ENCODE measurements at places on chromosomes 12 and 14.
A peak's percentile ranks its signal among the peaks of the same experiment; 100 is the strongest.

- H3K4me3 ChIP-seq, result no peak overlapping the region
- peaks cover 4% of the 10 kb centered on the region for H3K4me1 ChIP-seq
Measured at GRCh38 chr12:130281153-130281799, 56.4 kb upstream of the PIWIL1 start.

DNA sequence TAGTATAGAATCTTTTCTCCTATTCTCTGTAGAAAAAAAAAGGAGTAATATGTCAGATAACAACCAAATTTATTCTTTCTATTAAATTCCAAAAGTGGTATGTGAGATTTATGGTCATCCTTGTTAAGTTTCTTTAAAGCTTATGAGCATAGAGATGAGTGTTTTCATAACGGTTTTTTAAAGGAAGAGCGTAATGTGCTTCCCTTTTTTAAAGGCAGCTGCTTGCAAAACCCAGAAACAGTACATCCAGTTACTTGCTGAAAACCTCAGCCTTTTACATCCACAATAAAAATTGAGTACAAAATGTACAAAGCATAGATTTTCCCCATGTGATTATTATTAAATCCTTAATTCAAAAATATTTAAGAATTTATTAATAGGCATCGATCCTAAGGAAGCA lies 53.6 kb upstream of the CD163 start:
- no peak for DNase-seq
- no peak overlapping the region for H3K27ac ChIP-seq
- no peaks in the 10 kb centered on the region for H3K36me3 ChIP-seq
- H3K4me1 ChIP-seq, result no peaks in the 10 kb centered on the region

DNA sequence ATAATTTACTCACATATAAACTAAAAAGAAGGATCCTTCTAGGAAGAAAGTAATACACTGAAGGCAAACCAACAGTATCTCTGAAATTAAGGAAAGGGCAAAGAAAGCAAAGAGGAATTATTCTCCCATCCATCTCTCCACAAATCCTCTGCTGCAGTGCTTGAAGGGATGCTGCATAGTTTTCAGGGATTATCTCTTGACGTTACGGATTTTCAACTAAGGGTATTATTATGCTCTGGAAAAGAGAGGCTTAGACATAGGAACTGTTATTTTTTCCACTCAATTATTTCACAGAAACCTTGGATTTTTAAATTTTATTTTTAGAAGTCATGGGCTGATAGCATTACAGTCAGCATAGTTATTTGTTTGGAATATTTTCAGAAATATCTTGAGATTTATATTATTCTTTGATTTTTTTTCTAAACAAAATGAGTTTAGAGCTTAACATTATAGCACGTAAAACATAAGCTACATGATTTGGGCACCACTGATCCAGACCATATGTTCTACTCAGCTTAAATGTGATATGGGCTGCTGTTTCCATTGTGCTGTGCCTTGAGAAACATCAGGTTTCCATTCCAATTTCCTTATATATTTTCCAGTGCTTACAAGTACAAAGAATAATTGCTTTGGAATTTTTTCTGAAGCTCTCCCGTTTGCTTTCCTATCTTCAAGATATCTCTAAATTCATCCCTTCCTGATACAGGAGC lies 57.9 kb upstream of the DCN start:
- H3K27ac ChIP-seq, result no peak overlapping the region
- no peaks in the 10 kb centered on the region for H3K27me3 ChIP-seq
- DNase-seq, result no peak
- H3K4me1 ChIP-seq, result no peaks in the 10 kb centered on the region
- H3K4me3 ChIP-seq, result no peak overlapping the region

- H3K36me3 ChIP-seq, result no peaks in the 10 kb centered on the region
- DNase-seq, result no peak
- no peak overlapping the region for H3K27ac ChIP-seq
- no peaks in the 10 kb centered on the region for H3K27me3 ChIP-seq
- no peak overlapping the region for H3K4me3 ChIP-seq
Measured at GRCh38 chr12:125878483-125878882, 813.2 kb downstream of the AACS start.

- DNase-seq, result no peak
- H3K27me3 ChIP-seq, result no peaks in the 10 kb centered on the region
- H3K27ac ChIP-seq, result no peak overlapping the region
- H3K4me1 ChIP-seq, result no peaks in the 10 kb centered on the region
Measured at GRCh38 chr12:39830171-39830570, 210.6 kb upstream of the ABCD2 start.

DNA sequence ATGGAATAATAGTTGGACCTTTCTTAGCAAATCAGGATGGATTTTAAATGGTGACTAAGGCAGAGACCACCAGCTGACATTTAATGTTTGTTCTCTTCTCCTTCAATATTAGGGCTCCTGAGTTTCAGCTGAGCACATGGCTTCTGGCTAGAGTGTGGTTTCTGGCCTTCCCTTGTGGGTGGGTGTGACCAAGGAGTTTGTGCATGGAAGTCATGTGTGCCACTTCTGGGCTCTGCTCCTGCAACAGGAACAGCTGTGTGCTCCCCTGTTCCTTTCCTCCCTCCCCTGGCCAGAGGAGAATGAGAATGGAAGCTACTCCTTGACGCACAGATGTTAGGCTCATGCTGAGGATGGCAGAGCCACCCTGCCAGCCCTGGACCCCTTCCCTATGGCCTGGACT lies 44.2 kb downstream of the CCDC175 start:
- H3K27me3 ChIP-seq, result no peaks in the 10 kb centered on the region
- H3K27ac ChIP-seq, result no peak overlapping the region
- no peaks in the 10 kb centered on the region for H3K36me3 ChIP-seq
- no peaks in the 10 kb centered on the region for H3K4me1 ChIP-seq
- no peak overlapping the region for H3K4me3 ChIP-seq

GRCh38 chr12:938810-939209 lies 10.7 kb downstream of the RAD52 start:
- no peaks in the 10 kb centered on the region for H3K27me3 ChIP-seq
- H3K27ac ChIP-seq, result no peak overlapping the region
- no peak for DNase-seq
- H3K4me1 ChIP-seq, result no peaks in the 10 kb centered on the region
- peaks cover 24% of the 10 kb centered on the region for H3K36me3 ChIP-seq

- no peak for DNase-seq
- H3K27me3 ChIP-seq, result no peaks in the 10 kb centered on the region
- no peaks in the 10 kb centered on the region for H3K4me1 ChIP-seq
- peaks cover 10% of the 10 kb centered on the region for H3K36me3 ChIP-seq
- no peak overlapping the region for H3K4me3 ChIP-seq
Measured at GRCh38 chr14:73696466-73697400, 17.5 kb downstream of the PNMA1 start.

GRCh38 chr14:22319526-22320361 lies 269.3 kb downstream of the DAD1 start:
- H3K36me3 ChIP-seq, result no peaks in the 10 kb centered on the region
- H3K4me3 ChIP-seq, result no peak overlapping the region
- no peaks in the 10 kb centered on the region for H3K27me3 ChIP-seq

GRCh38 chr12:76250256-76250655 lies 98.0 kb downstream of the BBS10 start:
- no peak for DNase-seq
- H3K36me3 ChIP-seq, result no peaks in the 10 kb centered on the region
- no peak overlapping the region for H3K4me3 ChIP-seq
- H3K4me1 ChIP-seq, result no peaks in the 10 kb centered on the region

GRCh38 chr12:51335931-51336330 lies 10.5 kb downstream of the CELA1 start:
- no peaks in the 10 kb centered on the region for H3K36me3 ChIP-seq
- no peak for DNase-seq

DNA sequence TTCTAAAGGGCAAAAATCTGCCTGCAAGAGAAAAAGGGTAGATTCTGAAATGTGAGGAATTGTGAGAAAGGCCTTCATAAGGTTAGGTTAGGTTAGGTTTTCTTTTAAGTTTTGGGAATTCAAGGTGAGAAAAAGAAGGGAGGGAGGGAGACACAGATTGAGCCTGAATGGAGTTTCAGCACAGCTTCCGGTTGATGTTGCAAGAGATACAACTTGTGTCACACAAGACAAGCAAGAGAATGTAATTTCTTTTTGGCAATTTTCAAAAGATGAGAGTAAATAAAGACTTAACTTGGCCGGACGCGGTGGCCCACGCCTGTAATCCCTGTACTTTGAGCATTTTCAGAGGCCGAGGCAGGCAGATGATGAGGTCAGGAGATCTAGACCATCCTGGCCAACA lies 63.8 kb downstream of the CPSF2 start:
- no peaks in the 10 kb centered on the region for H3K36me3 ChIP-seq
- H3K4me3 ChIP-seq, result no peak overlapping the region
- no peak overlapping the region for H3K27ac ChIP-seq
- no peaks in the 10 kb centered on the region for H3K4me1 ChIP-seq

DNA sequence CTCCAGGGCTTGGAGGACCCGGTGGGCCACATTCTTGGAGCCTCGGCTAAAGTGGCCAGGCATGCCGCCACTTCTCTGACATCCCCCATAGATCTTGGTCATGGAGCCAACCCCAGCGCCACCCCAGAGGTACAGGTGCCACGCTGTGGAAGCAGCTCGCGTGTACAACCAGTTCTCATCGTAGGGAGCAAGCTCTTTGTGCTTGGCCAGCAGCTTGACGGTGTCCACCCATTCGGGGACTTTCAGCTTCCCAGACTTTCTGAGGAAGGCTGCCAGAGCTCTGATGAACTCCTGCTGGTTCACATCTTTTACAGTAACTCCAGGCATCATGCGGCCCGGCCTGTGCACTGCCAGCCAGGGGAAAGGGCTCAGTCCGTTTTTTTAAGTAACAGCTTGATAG lies 29.3 kb upstream of the EAPP start:
- no peak overlapping the region for H3K27ac ChIP-seq
- H3K36me3 ChIP-seq, result peaks cover 75% of the 10 kb centered on the region
- no peak for DNase-seq
- H3K27me3 ChIP-seq, result no peaks in the 10 kb centered on the region
- H3K4me3 ChIP-seq, result no peak overlapping the region

GRCh38 chr14:92934196-92935085 lies 11.5 kb downstream of the CHGA start:
- no peak for DNase-seq
- no peak overlapping the region for H3K4me3 ChIP-seq
- H3K4me1 ChIP-seq, result peaks cover 12% of the 10 kb centered on the region
- H3K27me3 ChIP-seq, result no peaks in the 10 kb centered on the region
- no peak overlapping the region for H3K27ac ChIP-seq
- peaks cover 81% of the 10 kb centered on the region for H3K36me3 ChIP-seq

DNA sequence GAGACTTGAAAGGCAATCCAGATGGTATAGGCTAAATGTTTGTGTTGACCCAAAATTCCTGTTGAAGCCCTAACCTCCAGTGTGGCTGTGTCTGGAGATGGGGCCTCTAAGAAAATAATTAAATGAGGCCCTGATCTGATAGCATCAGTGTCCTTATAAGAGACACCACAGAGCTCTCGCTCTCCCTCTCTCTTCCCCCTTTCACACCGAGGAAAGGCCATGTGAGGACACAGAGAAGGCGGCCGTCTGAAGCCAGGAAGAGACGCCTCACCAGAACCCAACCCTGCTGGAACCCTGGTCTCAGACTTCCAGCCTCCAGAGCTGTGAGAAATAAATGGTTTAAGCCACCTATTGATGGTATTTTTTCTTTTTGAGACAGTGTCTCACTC lies 87.5 kb downstream of the SCARB1 start:
- H3K27ac ChIP-seq, result no peak overlapping the region
- DNase-seq, result no peak
- H3K4me1 ChIP-seq, result peaks cover 22% of the 10 kb centered on the region
- no peak overlapping the region for H3K4me3 ChIP-seq

- H3K36me3 ChIP-seq, result peaks cover 9% of the 10 kb centered on the region
- H3K27me3 ChIP-seq, result no peaks in the 10 kb centered on the region
- DNase-seq, result no peak
Measured at GRCh38 chr14:75120541-75121291, 6.1 kb downstream of the NEK9 start.

GRCh38 chr12:79687711-79688260 lies 3.0 kb downstream of the PAWR start:
- H3K27ac ChIP-seq, result no peak overlapping the region
- peaks cover 3% of the 10 kb centered on the region for H3K4me1 ChIP-seq
- H3K27me3 ChIP-seq, result peaks cover 19% of the 10 kb centered on the region
- H3K36me3 ChIP-seq, result no peaks in the 10 kb centered on the region

GRCh38 chr14:58315606-58316005 lies 17.3 kb downstream of the ARID4A start:
- no peak for DNase-seq
- no peak overlapping the region for H3K4me3 ChIP-seq
- H3K27ac ChIP-seq, result no peak overlapping the region
- H3K27me3 ChIP-seq, result no peaks in the 10 kb centered on the region

DNA sequence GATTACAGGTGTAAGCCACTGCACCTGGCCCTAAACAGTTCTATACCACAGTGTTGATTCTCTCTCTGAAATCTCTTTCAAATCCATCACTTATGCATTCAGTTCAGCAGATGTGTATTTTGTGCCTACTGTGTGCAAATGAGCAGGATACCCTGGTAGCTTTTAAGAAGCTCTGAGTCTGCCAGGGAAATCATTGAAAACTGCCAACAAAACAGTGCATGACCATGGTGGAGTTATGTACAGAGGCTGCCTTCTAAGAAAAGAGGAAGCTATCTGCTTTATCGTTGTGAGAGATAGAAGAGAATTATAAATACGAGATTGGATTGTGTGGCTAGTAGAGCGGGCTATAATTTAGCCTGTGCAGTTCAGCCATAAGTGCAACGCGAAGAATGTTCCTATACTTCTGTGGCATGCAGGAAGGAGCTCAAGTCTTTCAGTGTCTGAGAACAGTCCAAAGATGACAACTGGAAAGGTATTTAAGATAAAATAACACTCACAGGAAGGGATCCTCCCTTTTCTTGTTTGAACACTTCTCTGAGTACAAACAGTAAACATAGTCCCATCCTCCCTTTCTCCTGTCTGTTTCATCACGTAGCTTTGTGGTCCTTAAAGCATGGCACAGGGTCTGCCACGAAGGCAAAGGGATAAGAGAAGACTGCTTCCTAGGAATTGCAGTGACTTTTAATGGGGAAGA lies 4.3 kb downstream of the DIP2B start:
- DNase-seq, result no peak
- no peak overlapping the region for H3K27ac ChIP-seq
- no peaks in the 10 kb centered on the region for H3K36me3 ChIP-seq
- no peak overlapping the region for H3K4me3 ChIP-seq
- no peaks in the 10 kb centered on the region for H3K27me3 ChIP-seq

GRCh38 chr12:75208856-75209811 lies 505 bp downstream of the KCNC2 start:
- peak; percentile 31 for DNase-seq
- peaks cover 20% of the 10 kb centered on the region for H3K4me1 ChIP-seq

- no peak for DNase-seq
- no peaks in the 10 kb centered on the region for H3K36me3 ChIP-seq
- H3K27ac ChIP-seq, result no peak overlapping the region
- H3K27me3 ChIP-seq, result no peaks in the 10 kb centered on the region
Measured at GRCh38 chr14:39680777-39681176, 248.5 kb upstream of the FBXO33 start.

GRCh38 chr12:2669560-2669959 lies 125.2 kb upstream of the FKBP4 start:
- no peak for DNase-seq
- no peaks in the 10 kb centered on the region for H3K4me1 ChIP-seq
- peaks cover 62% of the 10 kb centered on the region for H3K36me3 ChIP-seq
- no peak overlapping the region for H3K27ac ChIP-seq

- no peak overlapping the region for H3K4me3 ChIP-seq
- no peak for DNase-seq
- H3K4me1 ChIP-seq, result no peaks in the 10 kb centered on the region
- peaks cover 3% of the 10 kb centered on the region for H3K36me3 ChIP-seq
- no peak overlapping the region for H3K27ac ChIP-seq
- H3K27me3 ChIP-seq, result no peaks in the 10 kb centered on the region
Measured at GRCh38 chr12:46360908-46361666, 11.5 kb downstream of the SLC38A2 start.

Measured in spinal cord (tissue), 10 donors.